HEK293T (cell line): ENCODE measurements at places on chromosomes 5 and 9.

- DNase-seq = no peak
Observed at GRCh38 chr5:140962190-140962589, 4.1 kb upstream of the PCDHAC2 start.

DNA sequence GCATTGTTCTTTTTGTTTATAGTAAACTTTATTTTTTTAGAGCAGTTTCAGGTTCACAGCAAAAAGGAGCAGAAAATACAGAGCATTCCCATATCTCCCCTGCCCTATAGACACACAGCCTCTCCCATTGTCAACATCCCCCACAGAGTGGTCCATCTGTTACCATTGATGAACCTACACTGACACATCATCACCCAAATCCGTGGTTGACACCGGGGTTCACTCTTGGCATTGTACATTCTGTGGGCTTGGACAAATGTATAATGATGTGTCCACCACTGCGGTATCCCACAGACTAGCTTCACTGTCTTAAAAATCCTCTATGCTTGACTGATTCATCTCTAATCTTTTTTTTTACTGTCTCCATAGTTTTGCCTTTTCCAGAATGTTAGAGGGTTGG, 120.7 kb upstream of the SPATA31C2 start:
- no peak for DNase-seq

DNA sequence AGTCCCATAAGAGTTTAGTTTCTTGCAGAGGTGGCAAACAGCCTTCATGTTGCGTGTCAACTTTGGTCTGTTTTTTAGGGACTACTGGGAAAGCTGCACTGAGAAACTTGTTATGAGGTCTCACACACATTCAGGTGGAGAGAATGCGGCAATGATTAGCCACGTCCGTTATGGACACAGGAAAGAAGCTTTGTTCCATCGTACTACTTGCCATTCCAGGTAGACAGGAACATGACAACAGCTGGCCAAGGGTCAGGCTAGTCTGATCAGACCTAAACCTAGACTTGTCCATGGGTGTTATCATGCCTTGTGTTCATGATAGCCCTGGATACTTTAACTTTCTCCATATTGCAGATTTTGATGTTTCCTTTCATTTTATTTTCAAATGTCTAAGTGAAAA, 113.2 kb downstream of the ZNF608 start:
- no peak for DNase-seq

DNA sequence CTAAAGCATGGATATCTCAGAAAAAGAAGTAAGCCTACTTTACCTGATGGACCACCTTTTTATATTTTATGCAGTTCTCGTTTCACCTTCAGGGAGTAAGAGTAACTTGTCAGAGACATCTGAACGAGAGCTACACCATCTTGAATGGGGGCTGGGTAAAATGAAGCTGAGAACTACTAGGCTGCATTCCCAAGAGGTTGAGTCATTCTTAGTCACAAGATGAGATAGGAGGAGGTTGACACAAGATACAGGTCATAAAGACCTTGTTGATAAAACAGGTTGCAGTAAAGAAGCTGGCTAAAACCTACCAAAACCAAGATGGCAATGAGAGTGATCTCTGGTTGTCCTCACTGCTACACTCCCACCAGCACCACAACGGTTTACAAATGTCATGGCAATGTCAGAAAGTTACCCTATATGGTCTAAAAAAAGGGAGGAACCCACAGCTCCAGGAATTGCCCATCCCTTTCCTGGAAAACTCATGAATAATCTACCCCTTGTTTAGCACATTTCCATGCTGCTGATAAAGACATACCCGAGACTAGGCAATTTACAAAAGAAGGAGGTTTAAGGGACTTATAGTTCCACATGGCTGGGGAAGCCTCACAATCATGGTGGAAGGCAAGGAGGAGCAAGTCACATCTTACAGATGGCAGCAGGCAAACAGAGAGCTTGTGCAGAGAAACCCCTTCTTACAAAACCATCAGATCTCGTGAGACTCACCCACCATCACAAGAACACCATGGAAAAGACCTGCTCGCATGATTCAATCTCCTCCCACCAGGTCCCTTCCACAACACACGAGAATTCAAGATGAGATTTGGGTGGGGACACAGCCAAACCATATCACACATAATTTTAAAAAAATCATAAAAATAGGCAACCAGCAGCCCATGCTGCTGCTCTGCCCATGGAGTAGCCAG, 62.5 kb downstream of the GIN1 start:
- DNase-seq = no peak

GRCh38 chr5:144451187-144451973, 280.7 kb downstream of the KCTD16 start:
- DNase-seq = no peak

DNA sequence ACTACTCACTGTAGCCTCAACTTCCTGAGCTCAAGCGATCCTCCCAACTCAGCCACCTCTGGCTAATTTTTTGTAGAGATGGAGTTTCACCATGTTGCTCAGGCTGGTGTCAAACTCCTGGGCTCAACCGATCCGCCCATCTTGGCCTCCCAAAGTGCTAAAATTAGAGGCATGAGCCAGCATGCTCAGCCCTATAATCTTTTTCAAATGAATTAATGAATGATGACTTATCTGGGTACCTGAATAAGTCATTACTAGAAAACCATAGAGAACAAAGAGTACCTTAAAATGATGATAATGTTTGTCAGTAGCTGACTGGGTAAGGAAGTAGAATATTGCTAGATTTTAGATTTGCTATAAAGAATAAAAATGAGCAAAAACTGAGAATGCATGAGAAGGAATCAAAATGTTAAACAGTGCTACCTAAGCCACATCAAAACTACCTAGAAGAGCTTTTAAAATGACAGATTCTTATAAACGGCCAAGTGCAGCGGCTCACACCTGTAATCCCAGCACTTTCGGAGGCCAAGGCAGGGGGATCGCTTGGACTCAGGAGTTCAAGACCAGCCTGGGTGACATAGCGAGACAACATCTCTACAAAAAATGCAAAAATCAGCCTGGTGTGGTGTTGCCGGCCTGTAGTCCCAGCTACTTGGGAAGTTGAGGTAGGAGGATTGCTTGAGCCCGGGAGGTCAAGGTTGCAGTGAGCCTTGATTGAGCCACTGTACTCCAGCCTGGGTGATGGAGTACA, 13.6 kb downstream of the FNBP1 start:
- no peak for DNase-seq

- DNase-seq = no peak
Observed at GRCh38 chr5:156427315-156427714, 100.4 kb downstream of the SGCD start.

DNA sequence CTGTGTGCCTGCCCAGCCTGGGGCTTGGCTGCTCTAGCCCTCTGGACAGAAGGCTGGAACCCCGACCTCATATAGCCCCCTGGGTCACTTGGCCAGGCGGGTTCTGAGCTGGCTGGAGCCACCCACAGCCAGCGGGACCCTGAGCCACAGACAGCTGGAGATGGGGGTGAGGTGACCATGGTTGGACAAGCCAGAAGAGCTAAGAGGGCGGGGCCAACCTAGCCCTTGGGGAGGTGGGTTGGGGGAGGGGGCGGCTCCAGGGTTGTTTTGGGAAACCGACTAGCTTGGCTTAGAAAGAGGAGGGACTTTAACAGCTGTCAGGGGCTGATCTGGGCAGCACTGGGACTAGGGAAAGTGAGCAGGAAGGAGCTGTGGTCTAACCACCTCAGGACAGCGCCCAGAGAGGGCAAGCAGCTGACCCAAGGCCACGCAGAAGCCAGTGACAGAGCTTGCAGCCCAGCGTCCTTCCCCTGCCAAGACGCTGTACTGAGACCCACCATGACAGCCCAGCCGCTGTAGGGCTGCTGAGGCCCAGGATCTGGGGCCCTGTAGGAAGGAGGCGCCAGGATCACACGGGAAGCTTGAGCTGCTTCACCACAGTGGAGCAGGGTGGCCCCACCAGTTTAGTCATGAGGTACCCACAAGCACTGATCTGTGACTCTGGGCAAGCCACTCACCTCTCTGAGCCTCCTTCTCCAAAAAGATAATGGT, 2.2 kb downstream of the AIF1L start:
- DNase-seq = no peak

- DNase-seq = no peak
Observed at GRCh38 chr5:131630208-131630962, 4.6 kb downstream of the RAPGEF6 start.

- DNase-seq = no peak
Observed at GRCh38 chr5:175129121-175129520, 314.9 kb downstream of the DRD1 start.

DNA sequence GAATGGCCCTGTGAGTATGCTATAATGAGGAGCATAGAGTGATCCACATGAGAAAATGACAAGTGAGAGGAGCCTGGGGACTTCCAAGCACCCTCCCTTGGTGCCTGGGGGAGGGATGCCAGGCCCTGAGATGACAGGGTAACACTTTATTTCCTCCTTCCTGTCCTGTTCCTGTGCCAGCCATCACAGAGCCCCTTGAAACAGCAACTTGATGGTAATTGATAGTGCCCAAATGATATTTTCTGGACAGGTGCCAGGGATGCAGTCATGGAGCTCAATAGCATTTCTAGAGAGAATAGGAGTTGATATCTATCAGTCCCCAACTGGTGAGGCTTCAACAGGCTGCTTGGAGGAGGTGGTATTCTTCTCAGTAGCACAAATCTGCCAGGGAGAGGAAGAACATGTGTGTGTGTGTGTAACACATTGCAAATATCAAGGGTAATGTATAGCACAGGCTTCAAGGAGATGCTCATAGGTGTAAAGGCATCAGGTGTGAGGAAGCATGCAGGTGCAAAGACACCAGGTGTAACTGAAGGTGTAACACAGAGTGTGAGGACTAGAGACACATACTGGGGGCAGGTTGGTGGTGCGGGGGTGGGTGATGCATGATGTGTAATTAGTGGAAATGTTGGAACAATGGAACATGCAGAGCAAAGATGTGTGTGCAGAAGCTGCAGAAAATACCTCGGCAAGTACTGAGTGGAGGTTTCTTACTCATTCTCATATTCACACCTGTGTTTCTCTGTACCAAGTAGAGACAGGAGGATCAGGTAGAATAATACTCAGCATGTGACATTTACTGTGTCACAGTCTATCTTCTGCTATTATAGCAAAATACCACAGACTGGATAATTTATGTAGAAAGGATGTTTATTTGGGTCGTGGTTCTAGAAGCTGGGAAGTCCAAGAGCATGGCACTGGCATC, 18.1 kb upstream of the WWC1 start:
- DNase-seq = no peak
